ENCODE measurements at places on chromosomes 5 and 9. TPM values are rescaled to one million over a fixed set of nuclear protein-coding genes. Genes with fewer than 3 reads are reported as not detected.

GRCh38 chr5:458547-459353, 15.8 kb downstream of the EXOC3 start:
- peak; percentile 46 for DNase-seq

DNA sequence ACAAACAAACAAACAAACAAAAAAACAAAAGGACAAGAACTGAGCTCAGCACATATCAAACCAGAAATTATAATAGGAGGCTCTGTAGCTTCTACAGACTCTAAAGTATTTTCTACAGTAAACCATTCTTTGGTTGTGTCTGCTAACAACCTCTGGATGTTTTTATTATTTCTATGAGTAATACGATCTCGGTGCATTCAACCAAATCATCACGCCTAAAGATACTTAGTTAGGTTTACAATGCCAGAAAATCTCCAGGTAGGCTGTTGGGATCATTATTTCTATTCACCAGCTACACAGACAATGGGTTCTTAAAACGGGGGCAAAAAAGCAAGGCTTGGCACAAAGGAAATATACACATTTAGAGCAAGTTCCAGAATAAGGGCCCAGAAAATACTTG, 41.6 kb upstream of the ALDOB start:
- no peak for DNase-seq

Gene ARHGEF39
- 0.48 TPM for total RNA-seq

DNA sequence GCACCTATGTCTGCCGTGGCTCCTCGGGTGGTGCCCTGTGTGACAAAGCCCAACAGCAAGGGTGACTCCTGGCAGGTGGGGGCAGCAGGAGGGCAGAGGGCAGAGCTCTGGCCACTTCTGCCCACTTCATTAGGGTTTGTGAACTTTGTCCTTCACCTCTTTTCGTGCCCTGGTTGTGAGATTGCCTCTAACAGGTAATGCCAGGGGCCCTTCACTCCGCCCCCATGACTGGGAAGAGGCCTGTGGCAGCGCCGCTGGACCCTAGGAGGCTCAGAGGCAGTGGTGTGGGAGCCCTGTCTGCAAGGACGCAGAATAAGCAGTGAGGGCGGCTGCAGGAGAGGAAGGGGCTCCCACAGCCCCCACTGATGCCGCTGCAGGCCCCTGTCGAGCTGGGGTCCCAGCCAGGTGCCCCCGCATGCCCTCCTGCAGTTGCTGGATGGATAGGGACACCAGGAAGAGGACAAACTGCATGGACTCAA, 108.7 kb upstream of the LMX1B start:
- peak; percentile 61 for DNase-seq

Gene ANKHD1
- total RNA-seq, result 73.0 TPM

Gene BTNL8
- total RNA-seq, result 0.43 TPM
